A549 treated with RU486 at 1 μM for 4 hours (cell line): ENCODE measurements at places on chromosomes 2 and 18. TPM values are rescaled to one million over a fixed set of nuclear protein-coding genes. Genes with fewer than 3 reads are reported as not detected.

Gene IL36A
- total RNA-seq: not detected in 5 replicates

Gene RBM43
- total RNA-seq: 2.1 to 4.0 TPM (median 3.8 TPM) in 5 replicates

Gene LRRC30
- not detected in 5 replicates for total RNA-seq

Gene CREG2
- total RNA-seq: 5.5 to 10.0 TPM (median 8.8 TPM) in 5 replicates

Gene CHRNG
- total RNA-seq: not detected in 5 replicates

Gene PLCL1
- total RNA-seq: not detected in 5 replicates
